ENCODE measurements at places on chromosomes 6 and 20.

GRCh38 chr6:154933181-154933827 lies 61.8 kb upstream of the TIAM2 start:
- peak; percentile 89 for DNase-seq

GRCh38 chr6:82741325-82741995 lies 324.2 kb downstream of the UBE3D start:
- DNase-seq, result peak; percentile 9

- DNase-seq, result no peak
Measured at GRCh38 chr6:70684794-70685493, 17.3 kb downstream of the SMAP1 start.

- peak; percentile 57 for DNase-seq
Measured at GRCh38 chr6:153023977-153024708, 21.6 kb upstream of the MTRF1L start.

DNA sequence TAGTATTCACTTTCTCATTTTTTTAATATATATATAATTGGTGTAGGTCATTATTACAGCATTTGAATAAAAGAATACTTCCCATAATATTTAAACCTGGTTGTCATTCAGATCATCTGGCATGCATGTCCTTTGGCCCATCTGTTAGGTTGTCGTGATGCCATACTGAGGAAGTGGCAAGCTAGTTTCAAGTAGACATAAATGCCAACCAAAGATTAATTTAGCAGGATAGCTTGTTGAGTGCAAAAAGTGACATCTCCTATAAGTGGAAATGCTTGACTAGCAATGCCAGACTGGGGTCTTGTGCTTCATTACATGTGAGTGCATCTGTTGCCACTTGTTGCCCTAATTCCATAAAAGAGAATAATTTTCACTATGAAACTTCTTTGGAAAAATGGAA lies 1044.7 kb downstream of the GRIK2 start:
- no peak for DNase-seq

- DNase-seq, result no peak
Measured at GRCh38 chr6:62805431-62805830, 405.8 kb upstream of the FKBP1C start.
